ENCODE measurements at places on chromosomes 7 and 10.
A peak's percentile ranks its signal among the peaks of the same experiment; 100 is the strongest.

- DNase-seq, result no peak
Measured at GRCh38 chr7:104962781-104963180, 51.2 kb upstream of the KMT2E start.

- no peak for DNase-seq
Measured at GRCh38 chr10:603745-604144, 85.7 kb downstream of the DIP2C start.

GRCh38 chr7:148935451-148935850 lies 51.4 kb upstream of the EZH2 start:
- no peak for DNase-seq

GRCh38 chr7:30938435-30939316 lies 25.1 kb upstream of the GHRHR start:
- peak; percentile 33 for DNase-seq

- DNase-seq, result no peak
Measured at GRCh38 chr7:127738859-127739258, 86.9 kb downstream of the SND1 start.

DNA sequence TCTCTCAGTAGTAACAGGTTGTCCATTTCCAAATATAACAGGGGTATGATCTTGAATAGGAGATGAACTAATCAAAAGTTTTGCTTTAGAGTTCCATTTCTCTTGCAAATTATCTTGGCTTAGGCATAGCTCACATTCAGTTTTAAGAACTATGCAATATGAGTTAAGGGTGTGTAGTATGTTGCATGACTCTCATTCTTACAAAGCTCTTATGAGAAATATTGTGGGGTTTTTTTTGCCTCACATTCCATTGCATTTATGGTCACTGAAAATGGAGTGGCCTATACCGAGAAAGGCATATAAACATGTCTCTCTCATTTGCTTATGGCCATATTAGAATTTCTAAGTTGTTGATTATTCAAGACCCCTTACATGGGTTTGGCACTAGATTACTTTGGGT lies 48.5 kb upstream of the LAMB1 start:
- DNase-seq, result no peak

DNA sequence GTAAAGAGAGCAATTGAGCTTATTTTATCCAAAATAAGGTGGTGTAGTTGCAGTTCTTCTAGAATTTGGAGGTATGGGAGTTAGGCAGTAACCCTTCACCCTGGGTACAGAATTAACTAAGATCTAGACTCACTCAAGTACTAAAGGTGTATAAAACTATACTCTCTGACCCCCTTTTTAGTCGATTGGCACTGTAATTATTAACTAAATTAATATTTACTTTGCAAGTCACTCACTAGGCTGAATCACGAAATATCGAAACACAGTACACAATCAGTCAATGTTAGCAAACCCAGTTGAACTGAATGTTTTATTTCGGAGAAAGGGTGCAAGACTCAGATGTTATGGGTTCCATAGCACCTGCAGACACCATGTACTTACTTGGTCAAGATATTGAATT lies 14.6 kb upstream of the CYP2C19 start:
- DNase-seq, result no peak

Measured in T-helper 2 cell (primary cell).